ENCODE measurements at places on chromosomes 6 and 20. TPM values are rescaled to one million over a fixed set of nuclear protein-coding genes. Genes with fewer than 3 reads are reported as not detected.

- peak; percentile 47 for DNase-seq
These were observed 216.8 kb upstream of the DTNBP1 start for GRCh38 chr6:15879371-15880261.

- DNase-seq, result peak; percentile 67
These were observed 28.3 kb downstream of the RSPO4 start for GRCh38 chr20:973785-974194.

DNA sequence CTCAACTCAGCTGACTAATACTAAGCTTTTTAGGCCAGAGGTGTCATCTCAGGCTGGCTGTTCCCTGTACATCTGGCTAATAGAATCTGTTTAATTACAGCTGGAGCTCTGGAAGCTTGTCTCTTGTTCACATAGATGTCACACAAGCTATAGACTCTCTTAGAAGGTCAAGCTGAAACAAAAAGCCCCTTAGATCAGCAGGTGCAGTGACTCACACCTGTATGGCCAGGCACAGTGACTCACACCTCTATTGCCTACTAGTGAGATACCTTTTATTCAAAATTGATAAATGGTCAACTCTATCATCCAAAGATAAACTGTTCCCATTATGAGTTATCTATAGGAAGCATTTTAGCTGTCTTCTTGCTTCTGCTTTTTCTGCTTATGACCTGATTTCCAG, 29.9 kb upstream of the MTHFD1L start:
- peak; percentile 38 for DNase-seq

DNA sequence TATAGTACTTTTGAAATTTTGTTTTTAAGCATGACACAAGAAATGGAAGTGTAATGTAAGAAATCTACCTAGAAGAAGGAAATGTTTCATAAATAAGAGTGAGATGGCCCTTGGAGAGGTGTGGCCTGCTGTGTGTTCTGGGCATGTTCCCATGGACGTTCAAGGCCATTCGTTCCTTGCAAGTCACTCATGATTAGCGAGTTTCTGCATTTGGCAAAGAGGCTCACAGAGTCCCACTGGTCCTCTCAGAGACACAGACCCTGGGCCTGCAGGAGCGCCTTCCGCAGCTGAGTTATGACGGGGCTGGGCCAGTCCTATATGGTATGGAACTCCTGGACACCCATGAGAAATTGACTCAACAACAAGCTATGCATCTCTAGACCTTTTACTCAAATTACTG, 7.2 kb downstream of the THBS2 start:
- no peak for DNase-seq

DNA sequence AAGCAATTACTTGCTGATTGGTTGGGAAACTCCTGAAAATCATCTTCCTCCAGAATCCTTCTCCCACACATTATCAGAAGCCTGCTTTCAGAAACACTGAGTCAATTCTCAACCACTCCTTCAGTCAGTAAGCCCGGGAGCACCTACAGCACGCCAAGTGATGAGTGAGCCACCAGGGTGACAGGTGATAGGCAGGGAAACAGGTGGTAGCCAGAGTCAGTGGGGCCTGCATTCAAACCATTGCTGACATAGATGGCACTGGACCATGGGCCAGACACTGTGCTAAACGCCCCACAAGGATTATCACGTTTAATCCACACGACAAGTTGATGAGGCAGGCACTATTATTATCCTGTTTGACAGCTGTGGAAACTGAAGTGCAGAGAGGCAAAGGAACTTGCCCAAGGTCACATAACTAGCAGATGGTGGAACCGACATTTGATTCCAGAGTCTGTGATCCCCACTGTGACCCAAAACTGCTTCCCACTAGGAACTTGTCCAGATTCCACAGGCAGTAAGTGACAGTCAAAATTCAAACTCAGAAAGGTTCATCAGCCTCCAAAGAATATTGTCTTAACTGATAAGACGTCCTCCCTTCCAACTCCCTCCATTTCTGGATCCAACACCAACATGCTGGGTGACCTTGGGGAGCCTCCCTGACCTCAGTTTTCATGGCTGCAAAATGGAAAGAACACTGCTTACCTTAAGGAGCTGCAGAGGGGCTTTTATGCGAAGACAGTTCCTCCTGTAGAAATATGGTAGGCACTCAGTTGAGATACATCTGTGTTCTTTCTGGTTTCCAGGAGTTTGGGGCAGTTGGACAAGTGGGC, 23.9 kb upstream of the TOP1 start:
- DNase-seq, result peak; percentile 61

DNA sequence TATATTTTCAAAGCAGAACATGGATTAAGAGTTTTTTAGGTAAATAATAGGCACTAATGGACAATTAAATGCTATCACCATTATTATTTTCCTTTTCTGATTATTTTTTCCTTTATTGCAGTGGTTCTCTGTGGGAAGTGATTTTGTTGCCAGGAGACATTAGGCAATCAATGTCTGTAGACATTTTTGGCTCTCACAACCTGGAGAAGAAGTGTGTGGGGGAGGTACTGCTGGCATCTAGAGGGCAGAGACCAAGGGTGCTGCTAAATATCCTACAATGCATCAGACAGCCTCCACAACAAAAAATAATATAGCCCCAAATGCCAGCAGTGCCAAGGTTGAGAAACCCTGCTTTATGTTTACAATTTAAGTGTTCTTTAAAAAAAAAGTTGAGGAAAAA, 8.3 kb downstream of the IFNGR1 start:
- peak; percentile 83 for DNase-seq

DNA sequence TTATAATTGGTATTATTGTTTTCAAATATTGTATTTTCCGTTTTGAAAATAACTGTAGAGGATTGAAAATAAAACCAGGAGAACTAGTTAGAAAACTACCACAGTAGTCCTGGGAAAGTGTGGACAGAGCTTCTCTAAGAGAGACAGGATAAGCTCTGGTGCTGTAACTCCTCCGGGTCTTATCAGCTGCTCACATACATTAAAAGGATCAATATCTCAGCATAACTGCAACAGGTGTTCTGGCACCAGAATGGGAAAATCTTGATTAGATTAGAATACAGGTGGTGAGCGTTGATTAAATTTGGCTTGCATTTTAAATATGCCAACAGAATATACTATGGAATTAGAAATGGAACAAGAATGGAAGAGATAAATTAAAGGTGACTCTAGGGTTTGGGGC, 1138.9 kb upstream of the ADGRB3 start:
- DNase-seq, result no peak

- DNase-seq, result no peak
These were observed 2.5 kb downstream of the PPP1R18 start for GRCh38 chr6:30683980-30684338.

- DNase-seq, result no peak
These were observed 14.1 kb upstream of the SPDEF start for GRCh38 chr6:34570066-34570833.

DNA sequence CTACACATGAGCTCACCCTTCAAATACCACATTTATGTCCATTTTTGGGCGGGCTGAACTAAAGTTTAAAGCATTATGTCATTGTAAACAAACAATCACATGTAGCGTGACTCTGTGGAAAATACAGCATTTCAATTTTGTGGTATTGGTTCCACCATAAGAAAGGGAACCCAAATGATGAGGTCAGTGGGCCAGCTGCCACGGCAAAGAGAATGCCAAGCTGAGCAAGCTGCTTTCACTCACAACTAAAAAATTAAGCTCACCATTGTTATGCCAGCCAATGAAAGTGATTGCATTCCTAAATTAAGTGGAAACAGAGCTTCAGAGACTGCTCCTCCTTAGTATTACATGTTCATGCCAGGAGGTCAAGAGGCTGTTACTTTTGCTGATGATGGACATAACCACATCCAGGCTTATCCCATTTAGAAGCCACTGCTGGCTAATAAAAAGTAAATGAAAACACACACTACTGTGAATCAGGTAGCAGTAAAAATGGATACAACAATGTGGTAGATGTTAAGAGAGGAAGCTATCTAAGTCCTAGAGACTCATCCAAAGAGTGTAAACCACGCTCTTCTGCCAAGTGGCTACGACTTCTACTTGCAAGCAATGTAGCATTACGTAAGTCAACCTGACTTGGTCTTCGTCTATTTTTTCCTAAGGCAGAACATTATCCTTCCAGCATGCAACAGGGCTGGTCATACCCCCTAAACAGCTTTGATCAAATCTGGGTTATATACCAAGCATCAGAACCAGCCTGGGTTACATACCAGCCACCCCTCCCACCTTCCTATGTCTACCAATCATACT, 164.8 kb downstream of the BACH2 start:
- DNase-seq, result no peak

GRCh38 chr6:110101885-110102284, 77.6 kb downstream of the WASF1 start:
- no peak for DNase-seq

The RAD21L1 gene
- not detected for total RNA-seq

The SAMD5 gene
- 2.3 TPM for total RNA-seq

The RSPH4A gene
- total RNA-seq, result not detected

The PPP1R14C gene
- 38.7 TPM for total RNA-seq

The TBC1D32 gene
- total RNA-seq, result 10.2 TPM

The MKKS gene
- total RNA-seq, result 44.5 TPM
